Gastroesophageal sphincter (tissue), 4 donors: ENCODE measurements at places on chromosomes 16 and 17.

GRCh38 chr17:65511316-65511715, 50.1 kb downstream of the AXIN2 start:
- no peak for ATAC-seq

DNA sequence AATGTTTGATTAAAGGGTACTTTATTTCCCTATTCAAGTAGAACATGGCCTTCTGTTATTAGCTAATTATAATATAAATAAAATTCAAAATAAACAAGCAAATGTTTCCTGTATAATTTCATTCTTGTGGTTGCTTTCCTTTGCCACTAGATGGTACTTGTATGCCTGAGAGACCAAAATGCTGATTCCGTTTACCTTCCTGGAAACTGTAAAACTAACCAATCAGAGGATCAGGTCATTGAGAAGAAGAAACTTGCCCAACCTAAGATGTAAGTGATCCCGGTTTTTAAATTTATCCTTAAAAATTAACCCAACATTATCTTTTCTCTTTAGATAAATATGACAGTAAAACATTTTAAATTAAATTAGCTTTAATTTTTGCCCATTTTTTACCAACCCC, 8.1 kb upstream of the ABCA5 start:
- no peak for ATAC-seq

DNA sequence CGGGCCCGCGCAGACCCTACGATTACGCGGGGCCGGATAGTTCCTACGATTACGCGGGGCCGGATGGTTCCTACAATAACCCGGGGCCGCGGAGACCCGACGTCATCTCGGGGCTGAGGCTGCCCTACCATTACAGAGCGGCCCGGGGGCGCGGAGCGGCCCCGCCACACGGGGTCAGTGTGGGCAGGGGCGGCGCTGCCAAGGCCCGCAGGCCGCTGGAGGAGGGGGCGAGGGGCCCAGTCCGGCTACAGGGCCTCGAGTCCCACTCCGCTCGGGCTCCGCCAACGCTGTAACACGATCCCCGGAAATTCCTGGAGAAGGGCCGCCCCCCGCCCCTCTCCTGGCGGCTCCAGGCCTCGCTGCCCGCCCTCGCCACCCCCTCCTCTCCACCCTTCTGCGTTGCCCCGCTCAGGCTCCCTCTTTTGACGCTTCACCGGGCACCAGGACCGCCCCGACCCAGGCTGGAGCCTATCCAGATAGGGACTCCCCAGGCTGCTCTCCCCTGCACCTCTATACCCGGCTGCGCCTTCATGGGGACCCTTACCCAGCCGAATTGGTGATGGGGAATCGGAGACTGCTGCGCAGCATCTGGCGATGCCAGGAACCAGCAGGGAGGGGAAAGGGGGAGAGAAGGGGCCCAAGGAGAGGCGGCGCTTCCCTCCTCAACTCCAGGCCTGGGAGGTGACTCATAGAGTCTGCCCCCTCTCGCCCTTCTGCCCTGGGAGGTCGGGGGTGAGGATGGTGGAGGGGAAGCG, at the start of gene RAB34:
TSS of gene RAB34 (minus strand) at position 291 of the 755 bp plus-strand sequence. CDS start 602 bp downstream, outside the sequence.
- peak; percentile 57 for ATAC-seq

DNA sequence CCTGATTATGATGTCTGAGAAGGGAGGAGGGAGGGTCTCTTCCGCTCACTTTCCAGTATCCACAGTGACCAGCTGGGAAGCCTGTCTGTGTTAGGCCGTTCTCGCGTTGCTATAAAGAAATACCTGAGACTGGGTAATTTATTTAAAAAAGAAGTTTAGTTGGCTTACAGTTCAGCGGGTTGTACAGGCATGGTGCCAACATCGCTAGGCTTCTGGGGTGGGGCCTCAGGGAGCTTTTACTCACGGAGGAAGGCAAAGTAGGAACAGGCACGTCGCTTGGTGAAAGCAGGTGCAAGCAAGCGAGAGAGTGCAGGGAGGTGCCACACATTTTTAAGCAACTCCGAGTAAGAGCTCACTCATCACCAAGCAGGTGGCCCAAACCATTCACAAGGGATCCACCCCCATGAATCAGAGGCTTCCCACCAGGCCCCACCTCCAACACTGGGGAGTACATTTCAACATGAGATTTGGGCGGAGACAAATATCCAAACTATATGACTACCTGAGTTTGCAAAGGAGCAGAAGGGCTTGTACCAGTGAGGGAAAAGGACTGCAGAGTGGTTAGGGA, 137.5 kb downstream of the CCDC182 start:
- no peak for ATAC-seq

DNA sequence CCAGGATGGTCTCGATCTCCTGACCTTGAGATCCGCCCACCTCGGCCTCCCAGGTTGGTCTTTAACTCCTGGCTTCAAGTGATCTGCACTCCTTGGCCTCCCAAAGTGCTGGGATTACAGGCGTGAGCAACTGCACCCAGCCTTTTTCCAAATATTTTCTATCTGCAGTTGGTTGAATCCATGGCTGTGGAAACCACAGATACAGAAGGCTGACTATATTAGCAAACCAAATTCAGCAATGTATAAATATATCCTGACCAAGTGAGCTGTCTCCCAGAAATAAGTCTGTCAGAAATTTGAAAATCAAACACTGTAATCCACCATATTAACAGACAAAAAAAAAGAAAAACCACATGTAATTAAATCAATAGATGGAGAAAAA, 9.6 kb downstream of the CFDP1 start:
- ATAC-seq, result no peak

DNA sequence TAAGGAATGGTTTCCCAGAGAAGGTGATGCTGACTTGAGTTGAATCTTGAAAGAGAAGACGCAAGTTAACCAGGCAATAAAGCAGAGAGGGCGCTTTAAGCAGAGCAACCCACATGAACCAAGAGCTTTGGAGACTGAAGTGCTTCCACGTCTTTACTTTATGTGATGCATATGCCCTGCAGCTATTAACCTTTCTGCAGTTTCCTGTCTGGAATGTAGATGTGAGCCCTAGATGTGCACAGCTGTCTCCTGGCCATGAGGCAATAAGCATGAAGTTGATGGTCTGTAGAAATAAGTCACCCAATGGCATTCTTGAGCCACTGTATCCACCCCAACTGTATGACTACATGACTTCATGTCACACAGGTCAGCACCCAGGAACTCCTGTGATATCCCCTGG, 5.7 kb upstream of the CHST4 start:
- ATAC-seq, result no peak

GRCh38 chr16:57452021-57452420, 4.7 kb downstream of the COQ9 start:
- ATAC-seq, result no peak

- ATAC-seq, result no peak
Measured at GRCh38 chr17:13943909-13944308, 125.4 kb upstream of the COX10 start.

DNA sequence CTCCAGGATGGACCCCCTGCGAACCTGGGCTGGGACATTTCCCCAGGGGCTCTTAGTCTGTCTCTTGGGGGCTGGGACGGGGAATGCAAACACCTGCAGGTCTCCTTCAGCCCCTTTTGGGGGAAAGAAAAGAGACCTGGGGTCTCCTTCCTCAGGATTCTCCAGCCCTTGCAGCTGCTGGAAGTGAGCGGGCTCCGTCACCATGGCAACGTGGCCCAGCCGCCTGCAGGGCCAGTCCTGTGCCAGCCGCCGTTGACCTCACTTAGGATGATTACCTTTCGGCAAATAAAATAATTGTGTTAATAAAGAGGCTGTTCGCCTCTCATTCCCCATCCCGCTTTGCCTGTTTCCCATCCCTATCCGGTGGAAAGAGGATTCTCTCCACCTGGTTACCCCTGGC, 25.7 kb downstream of the MRM1 start:
- no peak for ATAC-seq

DNA sequence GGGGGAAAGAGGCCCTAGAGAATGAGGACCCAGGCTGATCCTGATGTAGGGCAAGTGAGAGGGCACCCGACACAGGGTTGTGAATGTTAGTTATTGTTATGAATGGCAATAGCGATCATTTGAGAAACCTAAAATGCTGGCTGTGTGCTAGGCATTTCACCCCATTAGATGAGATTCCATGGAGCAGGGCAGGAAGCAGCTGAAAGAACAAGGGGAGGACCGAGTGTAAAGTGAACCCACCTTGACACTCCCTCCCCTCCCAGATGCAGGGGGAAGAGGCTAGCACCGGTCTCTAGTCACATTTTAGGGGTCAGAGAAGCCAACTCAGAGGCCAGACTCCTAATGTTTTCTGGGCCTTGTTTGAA, 553 bp upstream of the CORO6 start:
- ATAC-seq, result no peak

GRCh38 chr17:39794249-39794970, 56.7 kb downstream of the GRB7 start:
- ATAC-seq, result no peak

DNA sequence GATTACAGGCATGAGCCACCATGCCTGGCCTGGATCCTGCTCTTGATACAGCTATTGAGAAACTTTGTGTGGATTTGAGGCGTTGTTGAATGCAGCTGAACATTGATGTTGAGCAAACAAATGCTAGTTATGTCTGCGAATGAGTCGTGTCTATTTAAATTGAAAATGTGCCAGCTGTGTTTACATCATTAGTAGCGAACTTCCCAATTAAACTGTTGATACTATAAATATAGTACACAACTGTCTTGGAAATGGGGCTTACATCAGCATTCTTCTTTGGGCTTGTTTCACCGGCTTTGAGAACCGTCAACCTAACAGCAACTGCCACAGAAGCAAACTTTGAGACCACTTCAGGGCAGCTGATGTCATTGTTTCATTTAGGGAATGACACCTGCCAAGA, 251.9 kb downstream of the RBFOX1 start:
- ATAC-seq, result no peak

DNA sequence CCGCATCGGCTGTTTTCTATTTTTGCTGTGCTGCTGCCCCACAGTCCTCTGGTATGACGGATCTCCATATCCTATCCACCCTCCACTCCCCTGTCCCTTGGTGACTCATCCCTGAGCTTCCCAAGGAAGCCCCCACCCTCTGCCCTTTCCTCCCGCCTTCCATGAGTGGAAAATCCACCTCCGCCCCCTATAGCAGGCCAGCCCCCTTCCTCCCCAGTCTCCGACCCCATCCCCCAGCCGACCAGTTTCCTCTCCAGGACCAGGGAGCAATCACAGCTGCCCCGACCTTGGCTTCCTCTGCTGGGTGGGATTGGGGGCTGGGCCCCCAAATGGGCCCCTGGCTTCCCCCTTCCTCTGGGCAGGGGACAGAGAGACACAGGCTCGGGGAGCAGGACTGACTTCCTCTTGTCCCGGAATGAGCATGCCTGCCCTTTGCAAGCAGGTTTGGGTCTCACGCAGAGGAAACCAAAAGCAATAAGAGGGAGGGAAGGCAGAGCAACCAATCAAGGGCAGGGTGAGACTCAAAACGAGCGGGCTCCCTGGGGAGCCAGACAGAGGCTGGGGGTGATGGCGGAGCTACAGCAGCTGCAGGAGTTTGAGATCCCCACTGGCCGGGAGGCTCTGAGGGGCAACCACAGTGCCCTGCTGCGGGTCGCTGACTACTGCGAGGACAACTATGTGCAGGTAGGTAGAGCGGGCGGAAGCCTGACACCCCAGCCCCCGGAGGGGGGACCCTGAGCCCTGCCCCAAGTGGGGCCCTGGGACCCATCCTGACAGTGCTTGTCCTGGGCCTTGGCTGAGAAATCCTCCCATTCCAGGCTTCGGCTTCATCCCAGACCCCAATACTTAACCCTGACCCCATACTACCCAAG, at the start of the genes ABI3 and GNGT2:
TSS of gene ABI3 (plus strand) at position 550 of the 872 bp plus-strand sequence. CDS start at position 568, 18 bp downstream.
TSS of gene GNGT2 (minus strand) at position 417 of the 872 bp plus-strand sequence. CDS start 3,152 bp downstream, outside the sequence.
- peak; percentile 67 for ATAC-seq

DNA sequence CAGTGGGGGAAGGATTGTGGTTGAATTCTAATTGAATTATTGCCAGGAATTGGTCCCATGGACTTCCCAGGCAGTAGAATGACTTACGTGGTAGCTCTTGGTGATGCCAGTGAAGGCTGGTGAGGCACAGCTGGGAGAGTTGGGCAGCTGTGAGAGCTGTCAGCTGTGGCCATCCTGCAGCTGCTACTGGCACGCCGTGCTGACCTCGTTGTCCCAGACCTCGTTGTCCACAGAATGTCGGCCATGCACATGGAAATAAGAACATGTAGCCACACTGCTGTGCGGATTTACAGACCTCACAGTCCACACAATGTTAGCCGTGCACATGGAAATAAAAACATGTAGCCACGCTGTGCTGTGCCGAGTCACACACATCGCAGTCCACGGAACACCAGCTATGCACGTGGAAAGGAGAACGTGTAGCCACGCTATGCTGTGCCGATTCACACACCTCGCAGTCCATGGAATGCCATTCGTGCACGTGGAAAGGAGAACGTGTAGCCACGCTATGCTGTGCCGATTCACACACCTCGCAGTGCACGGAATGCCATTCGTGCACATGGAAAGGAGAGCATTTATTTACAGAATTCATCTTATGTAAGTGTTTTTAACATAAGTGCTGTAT, 59.2 kb downstream of the BANP start:
- ATAC-seq, result no peak

GRCh38 chr16:53561101-53561888, 58.3 kb upstream of the AKTIP start:
- no peak for ATAC-seq

GRCh38 chr17:9123594-9124553, 102.6 kb downstream of the NTN1 start:
- ATAC-seq, result no peak

DNA sequence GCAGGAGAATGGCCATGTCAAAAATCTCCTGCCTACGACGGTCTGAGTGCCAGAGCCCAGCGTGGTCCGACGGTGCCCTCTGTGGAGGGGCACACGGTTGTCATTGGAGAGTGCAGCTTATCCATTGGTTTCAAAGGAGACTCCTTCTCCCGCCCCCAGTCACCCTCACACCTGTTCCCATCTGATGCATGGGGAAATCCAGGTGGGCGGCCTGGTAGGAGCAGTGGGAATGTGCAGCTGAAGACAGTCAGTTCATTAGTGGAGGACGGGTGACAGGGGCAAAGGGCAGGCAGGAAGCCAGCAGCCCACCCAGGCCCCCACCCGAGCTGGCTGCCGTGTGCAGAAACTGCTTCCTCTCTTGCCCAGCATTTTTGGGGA, 162.3 kb downstream of the IRF8 start:
- no peak for ATAC-seq

- peak; percentile 87 for ATAC-seq
Measured at GRCh38 chr17:57911834-57912673, 43.2 kb downstream of the CUEDC1 start.

DNA sequence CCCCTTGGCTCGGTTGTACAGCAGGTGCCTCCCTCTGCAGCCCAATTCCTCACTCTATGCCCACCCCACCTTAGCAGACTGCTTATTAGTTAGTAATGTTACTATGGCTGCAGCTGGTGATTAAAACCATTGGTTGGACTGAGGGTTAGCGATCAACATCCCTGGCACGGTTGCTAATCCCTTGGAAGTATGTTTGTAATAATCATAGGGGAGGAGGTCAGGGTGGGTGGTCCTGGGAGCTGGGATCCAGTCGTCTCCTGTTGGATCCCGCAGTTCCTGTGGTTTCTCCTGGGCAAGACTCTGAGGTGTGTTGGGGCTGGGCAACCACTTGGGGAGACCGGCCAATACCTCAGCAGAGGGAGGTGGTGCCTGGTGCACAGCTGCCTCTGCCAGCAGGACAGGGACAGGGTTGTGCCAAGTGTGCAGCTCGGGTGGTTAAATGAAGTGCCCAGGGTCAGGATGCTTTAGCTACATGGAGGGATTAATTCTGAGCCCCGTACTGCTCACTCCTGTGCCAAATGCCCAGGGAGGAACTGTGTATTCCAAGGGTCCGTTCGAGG, 38.0 kb downstream of the FZD2 start:
- ATAC-seq, result no peak
